ENCODE measurements at places on chromosomes 3 and 15. TPM values are rescaled to one million over a fixed set of nuclear protein-coding genes. Genes with fewer than 3 reads are reported as not detected.
A peak's percentile ranks its signal among the peaks of the same experiment; 100 is the strongest.

DNA sequence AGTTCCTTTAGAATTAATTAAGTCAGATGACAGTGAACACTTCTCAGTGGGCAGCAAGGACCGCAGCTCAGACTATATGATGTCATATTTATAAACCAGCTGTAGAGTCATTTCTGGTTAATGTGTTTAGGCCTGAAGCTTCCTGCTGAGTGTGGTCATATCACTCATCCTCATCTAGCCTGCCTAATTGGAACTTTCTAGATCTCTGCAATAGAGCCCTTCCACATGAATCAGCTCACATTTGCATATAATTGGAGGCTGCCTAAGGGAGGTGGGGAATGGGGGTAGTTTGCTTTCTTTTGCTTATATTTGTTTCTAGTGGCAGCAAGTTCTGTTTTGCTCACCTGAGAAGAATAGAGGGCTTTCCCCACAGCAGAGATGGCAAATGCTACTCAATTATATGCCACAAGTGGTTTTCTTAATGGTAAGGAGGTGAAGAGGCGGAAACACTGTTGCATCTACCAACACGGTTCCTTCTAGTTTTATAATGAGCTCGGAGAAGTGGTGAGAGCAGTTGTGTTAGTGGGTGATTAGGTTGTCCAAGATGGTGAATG is 148.1 kb downstream of the KLHL25 start:
- DNase-seq = peak; percentile 55

DNA sequence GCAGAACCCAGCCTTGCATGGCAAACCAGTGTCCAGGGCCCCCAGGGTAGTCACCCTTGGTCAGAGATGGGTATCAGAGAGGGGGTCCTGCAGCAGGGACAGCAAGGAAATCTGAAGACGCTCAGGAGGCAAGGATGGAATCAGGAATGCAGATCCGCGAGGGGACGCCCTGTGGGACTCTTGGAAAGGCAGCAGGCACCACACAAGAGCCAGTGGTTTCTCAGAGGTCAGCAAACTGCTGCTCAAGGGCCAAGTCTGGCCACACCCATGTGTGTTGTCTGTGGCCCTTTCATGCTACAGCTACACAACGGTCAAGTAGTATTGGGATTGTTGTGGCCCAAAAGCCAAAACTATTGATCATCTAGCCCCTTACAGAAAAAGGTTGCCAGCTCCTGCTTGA is 69.7 kb downstream of the ST8SIA2 start:
- DNase-seq = no peak

DNA sequence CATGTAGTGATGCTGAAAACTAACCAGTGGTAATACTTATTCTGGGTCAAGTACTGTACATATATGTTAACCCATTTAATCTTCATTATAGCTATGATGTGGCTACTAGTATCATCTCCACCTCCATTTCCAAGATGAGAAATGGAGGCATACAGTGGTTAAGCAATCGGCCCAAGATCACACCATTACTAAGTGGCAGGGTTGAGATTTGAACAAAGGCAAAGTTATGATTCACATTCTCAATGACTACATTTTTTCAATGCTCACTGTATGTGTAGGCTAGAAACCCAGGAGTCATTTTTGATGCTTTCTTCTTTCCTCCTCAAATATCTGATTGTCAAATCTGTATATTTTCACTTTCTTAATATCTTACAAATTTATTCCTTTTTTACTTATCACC is 30.2 kb downstream of the ABI3BP start:
- DNase-seq = no peak

DNA sequence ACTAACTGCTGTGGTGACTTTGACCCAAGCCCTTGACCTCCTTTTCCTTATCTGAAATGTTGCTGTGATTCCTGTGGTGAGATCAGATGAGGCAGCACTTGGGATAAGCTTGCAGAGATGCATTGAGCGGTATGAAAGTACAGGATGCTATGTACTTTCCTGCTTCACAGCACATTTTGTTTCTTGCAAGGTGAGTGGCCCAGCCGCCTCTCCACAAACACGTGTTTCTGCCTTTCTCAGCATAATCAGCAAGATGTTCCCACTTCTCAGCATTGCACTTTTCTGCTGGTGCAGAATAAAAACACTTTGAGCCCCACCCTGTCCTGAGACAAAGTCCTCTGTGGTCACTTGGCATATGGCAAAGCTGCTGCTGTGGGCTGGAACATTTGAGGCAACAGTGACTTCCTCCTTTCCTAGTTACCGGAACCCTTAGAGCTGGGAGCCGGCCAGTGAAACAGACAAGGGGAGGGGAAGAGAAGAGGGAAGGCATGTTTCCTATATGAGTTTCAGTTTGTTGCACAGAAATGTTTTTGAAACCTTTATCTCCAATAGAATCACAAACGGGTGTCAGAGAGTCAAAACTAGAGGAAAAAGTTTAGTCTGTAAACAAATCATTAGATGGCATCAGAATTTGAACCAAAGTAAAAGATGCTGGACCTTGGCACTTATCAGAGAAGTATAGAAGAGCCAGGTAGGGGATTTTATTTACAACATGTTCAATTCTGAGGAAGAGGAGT is 5.0 kb downstream of the NUDT16 start:
- DNase-seq = no peak

The ARHGEF26 gene
- total RNA-seq = 2.5 TPM

Data from kidney epithelial cell (primary cell).